ENCODE measurements at places on chromosomes 6 and 20.

- DNase-seq: no peak
Measured at GRCh38 chr6:168959696-168960095, 293.9 kb downstream of the THBS2 start.

DNA sequence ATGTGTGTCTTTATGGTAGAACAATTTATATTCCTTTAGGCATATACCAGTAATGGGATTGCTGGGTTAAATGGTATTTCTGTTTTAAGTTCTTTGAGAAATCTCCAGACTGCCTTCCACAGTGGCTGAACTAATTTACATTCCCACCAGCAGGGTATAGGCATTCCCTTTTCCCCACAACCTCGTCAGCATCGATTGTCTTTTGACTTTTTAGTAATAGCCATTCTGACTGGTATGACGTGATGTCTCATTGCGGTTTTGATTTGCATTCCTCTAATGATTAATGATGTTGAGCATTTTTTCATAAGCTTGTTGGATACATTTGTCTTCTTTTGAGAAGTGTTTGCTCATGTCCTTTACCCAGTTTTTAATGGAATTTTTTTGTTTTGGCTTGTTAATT, 5.3 kb upstream of the TASP1 start:
- no peak for DNase-seq

GRCh38 chr6:56820060-56820459, 134.8 kb upstream of the BEND6 start:
- DNase-seq: no peak

- DNase-seq: no peak
Measured at GRCh38 chr6:149140910-149141290, 176.6 kb upstream of the TAB2 start.

DNA sequence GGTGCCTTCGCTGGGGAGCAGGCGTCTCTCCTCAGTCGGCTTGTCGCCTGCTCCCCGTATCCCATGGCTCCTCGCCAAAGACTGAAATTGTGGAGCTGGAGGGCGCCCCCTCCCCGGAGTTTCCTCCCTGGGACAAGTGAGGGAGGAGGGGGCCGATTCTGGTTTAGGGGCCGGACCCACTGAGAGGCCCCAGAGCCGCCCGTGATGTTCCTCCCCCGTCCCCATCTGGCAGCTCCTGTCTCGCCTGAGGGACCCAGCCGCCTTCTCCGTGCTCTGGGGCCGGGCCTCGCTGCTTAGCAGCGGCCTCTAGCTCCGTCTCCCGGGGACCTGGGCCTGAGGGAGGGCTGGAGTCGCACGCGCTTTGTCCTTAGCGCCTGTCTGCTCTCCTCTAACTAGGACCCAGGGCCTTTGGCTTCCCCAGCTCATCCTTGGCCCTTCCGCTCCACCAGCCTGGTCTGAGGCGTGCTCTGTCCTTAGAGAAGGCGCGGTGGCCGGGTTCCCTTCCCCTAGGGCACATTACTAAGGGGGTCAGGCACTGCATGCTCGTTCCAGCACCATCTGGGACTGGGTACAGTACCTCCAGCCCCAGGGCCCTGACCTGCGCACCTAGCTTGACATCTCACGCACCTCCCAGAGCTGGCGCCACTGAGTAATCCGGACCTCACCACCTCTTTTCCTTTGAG, 29.7 kb downstream of the SLC12A5 start:
- no peak for DNase-seq

GRCh38 chr20:50222309-50223038, 31.8 kb downstream of the CEBPB start:
- no peak for DNase-seq

- no peak for DNase-seq
Measured at GRCh38 chr6:54135665-54136369, 24.6 kb downstream of the MLIP start.

DNA sequence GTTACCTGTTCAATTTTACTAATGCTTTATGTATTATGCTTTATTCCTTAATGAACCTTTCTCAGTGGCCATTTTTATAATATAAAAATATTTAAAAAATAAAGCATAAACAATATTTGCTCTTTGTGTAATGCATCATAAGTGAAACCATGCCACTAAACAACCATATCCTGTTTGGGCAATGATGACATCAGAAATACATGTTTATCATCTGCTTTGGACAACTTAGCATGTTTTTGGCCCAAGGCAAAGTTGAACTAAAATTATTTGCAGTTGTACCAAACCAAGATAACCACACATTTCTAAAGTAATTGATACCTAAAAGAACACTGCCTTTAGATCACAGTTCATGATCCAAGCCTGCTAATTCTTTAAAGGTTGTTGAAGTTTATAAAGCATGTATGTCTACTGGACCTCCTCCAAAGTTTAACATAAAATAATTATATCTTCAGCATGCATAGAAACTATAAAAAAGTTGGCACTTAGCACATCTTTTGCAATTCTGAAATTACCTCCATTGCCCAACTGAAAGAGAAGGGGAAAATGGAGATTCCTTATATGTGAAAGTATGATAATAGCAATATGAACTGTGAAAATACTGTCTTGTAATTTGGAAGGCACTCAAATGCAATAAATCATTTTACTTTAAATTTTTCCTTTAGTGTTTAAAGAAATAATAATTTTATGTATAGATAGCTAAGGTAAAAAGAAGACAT, 325.6 kb upstream of the RUNX2 start:
- DNase-seq: no peak

DNA sequence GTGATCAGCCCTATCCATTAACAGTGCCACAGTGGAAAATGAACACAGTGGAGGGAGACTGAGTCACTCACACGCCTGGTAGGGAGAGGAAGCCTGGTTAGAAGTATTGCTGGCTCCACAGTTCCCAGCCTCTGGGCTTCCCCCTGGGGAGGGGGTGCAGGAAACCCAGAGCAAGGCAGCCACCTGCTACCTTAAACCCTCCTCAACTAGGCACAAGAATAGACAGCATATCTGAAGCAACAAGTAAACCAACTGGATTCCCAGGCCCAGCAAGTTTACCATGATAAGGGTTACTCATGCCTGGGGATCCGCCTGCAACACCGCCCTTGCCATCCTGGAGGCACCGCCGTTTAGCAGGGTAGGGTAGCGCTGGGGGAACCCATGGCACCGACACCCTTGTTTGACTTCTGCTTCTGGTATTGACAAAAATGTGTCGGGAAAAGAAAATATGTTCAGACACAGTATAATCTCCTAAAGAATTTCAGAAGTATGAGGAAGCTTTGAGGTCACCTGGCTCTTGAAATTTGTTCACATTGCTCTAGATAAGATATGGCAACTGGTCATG, 38.3 kb downstream of the SLC22A23 start:
- DNase-seq: no peak

- DNase-seq: no peak
Measured at GRCh38 chr6:131013495-131013894, 49.5 kb downstream of the EPB41L2 start.

DNA sequence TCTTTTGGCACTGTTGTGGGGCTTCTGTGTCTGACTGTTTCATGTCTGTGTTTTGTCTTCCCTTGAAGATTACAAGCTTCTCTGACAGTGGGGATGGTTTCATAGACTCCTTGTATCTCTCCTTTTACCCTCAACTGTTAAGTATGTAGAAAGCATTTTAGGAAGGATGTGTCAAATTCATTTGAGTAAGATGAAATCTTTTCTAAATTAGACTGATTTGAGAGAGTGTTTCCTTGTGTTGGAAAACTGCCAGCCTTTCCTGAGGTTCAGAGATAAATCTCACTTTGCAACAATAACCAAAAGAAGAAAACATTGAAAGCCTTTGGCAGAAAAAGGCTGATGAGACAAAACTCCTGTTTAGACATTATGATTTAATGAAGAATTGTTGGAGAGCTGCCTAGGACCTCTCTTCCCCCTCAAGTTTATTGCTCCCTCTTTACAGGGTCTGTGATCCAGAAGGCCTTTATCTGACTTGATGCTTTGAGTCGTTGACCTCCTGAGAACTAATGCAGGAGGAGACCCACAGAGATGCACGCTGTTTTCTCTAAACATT, 68.3 kb downstream of the ANKS1A start:
- no peak for DNase-seq

GRCh38 chr20:47531458-47531857, 29.8 kb downstream of the NCOA3 start:
- no peak for DNase-seq

- no peak for DNase-seq
Measured at GRCh38 chr6:107574856-107575255, 84.9 kb downstream of the SOBP start.

DNA sequence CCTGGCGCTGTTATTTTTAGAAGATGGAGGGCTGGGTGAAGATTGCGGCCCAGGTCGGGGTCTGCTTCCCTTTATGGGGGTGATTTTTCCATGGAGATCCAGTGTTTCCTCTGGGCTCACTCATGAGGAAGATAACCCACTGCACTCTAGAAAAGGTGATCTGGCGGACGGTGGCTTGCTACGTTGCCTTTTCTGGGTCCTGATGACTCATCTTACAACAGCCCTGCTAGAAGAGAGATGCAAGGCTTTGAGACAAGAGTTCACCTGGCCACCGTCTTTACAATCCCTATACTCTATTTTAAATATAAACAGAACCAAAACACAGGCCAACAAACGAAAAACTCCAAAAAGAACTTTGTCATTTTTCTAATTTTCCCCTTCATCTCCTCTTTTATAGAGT, 182.1 kb upstream of the EXOC2 start:
- DNase-seq: no peak

DNA sequence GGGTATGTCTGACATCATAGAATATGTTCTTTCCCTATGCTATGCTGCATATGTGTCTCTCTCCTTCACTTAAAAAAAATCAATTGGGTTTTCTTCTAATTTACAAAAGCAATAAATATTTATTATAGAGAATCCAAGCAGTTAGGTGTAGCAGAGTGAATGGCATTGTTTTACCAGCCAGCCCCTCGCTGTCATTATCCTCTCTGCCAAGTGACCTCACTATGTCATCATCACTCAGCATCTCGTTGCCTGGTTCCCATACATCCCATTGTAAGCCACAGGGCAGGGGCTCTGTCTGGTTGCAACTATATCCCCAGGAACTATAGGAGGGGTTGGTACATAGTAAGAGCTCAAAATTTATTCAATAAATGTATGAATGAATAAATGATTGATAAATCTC, 31.3 kb downstream of the KIAA0319 start:
- no peak for DNase-seq

DNA sequence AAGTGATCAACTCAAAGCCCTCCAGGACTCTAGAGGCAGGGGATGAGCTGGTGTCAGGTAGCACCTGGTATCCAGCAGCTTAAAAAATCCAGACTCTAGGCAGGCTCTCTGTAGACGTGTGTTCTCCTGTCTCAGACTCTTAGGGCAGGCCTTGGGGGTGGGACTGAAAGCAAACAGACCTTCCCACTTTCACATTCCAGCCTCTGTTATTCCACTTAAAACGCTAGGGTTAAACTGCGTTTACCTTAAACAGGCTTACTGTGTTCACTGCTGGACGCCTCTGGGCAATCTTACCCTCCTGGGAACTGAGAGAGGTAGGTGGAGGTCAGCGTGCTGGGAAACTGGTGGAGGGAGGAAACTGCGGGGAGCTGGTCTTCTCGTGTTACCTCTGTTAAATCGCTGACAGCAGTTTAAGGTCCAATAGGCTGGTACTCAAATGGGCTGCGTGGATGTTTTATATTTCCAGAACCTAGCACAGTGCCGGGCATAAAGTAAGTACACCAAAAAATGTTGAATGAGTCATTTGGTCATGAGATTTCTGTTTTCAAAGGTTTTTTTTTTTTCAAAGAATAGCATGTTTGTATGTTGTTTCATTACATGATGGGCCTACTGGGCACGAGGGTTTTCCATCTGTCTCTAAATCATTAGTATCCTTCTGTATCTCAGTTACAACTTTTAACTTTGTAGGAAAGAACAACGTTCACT, at the start of gene GCNT2:
TSS of gene GCNT2 (plus strand) at position 248 of the 705 bp plus-strand sequence. CDS start 7,561 bp downstream, outside the sequence.
- DNase-seq: no peak

DNA sequence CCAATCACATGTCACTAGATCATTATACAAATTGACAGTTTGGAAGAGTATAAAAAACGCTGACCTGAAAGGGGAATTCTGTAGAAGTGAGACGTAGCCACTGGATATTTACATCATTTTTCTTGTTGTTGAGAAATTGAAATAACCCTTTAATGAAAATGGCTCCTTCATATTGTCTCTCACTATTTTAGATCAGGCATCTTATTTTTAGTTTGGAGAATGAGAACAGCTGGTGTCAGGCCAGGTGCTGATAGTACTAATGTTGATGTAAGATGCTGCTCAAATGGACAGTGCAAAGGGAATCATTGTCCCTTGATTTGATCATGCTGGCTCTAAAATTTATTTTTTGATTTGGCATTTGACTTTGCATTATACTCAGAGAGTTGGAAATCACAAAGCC, 17.4 kb downstream of the NKAIN2 start:
- no peak for DNase-seq

- DNase-seq: no peak
Measured at GRCh38 chr6:135012764-135013163, 41.9 kb downstream of the HBS1L start.

DNA sequence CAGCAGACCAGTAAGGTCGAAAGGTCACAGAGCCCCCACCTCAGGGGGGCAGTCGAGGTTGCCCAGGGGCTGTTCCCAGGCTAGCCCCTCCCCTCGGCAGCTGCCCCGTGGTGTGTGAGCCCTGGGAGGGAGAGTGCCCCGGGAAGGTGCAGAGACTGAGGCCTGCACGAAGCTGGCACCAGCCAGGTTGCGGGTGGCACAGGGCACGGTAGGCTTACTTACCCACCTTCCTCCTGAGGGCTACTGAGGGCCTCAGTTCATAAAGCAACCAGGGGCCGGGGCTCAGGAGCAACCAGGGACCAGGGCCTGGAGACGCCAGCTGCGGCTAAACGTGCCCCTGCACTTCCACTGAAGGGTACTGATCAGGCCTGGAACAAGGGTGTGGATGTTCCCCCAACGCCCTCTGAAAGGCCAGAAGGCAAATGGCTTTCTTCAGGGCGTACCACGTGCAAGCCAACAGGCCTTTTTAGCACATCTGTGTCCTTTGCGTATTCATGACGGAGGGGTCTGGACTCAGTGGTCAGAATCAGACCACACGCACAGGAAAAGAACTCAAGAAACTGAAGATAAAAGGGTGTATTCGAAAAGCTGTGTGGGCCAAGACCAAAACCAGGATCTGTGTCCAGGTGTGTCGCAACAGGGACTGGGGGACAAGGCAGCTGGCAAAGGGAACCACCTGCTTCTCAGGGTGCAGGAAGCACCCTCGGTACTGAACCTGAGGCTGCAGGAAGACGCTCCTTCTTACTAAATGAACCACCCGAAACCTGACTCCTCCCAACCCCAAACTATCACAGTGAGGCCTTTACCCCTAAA, 24.5 kb upstream of the TCFL5 start:
- DNase-seq: no peak

DNA sequence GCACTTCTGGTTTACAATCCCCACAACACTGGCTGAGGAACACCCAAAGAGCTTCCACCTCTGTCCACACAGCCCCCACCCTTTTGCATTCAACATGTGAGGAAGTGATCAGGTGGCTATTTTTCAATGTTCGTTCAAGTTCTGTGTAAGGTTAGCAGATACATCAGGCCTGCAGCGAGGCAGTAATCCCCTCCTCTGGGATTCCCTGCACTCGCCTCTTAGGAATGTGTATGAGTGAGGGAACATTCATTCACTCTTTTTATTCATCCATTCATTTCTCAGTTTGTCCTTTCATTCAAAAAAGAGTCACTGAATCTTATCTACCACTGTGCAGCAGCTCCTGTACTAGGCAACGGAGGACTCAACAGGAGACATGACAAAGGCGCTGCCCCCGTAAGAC, 236.4 kb upstream of the PRDM1 start:
- DNase-seq: no peak

Measured in stimulated activated CD4-positive, alpha-beta T cell treated with anti-CD3 and anti-CD28 coated beads, TNF-alpha, amount 100 ng/mL, for 24 hours (primary cell).